ENCODE measurements at places on chromosomes 5 and 9.

GRCh38 chr5:72209147-72210115, 102.2 kb downstream of the MAP1B start:
- DNase-seq = no peak

DNA sequence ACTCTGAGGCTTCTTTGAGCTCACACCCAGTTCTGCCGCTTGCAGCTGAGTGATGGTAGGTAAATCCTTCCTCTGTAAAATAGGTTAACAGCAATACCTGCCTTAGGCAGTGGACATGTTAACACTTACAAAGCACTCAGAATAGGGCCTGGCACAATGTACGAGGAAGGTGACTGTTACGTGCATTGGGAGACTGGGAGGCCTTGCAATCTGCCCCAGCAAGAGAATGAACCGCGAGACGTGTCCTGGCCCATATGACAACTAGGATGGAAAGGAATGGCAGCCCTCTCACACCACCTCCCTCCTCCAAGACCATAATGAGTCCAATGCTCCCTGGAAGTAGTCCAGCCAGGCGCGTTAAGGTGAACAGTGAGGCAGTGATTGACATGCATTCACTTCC, 23.1 kb upstream of the AKNA start:
- no peak for DNase-seq

DNA sequence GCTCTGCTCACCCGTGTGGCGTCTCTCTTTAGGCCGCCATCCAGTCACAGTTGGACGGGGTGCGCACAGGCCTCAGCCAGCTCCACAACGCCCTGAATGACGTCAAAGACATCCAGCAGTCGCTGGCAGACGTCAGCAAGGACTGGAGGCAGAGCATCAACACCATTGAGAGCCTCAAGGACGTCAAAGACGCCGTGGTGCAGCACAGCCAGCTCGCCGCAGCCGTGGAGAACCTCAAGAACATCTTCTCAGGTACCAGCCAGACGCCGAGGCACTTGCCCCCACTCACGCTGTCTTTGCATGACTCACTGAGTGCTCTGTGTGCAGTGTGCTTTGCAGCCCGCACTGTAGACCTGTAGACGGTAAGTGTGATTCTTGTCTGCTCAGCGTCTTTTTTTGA, 4.5 kb downstream of the EXOC3 start:
- no peak for DNase-seq

- no peak for DNase-seq
These were observed 221.8 kb downstream of the ICE1 start for GRCh38 chr5:5644249-5644648.

- no peak for DNase-seq
These were observed 32.4 kb upstream of the NFIB start for GRCh38 chr9:14346231-14346791.

- no peak for DNase-seq
These were observed 38.8 kb upstream of the RPL26L1 start for GRCh38 chr5:172920447-172920849.

DNA sequence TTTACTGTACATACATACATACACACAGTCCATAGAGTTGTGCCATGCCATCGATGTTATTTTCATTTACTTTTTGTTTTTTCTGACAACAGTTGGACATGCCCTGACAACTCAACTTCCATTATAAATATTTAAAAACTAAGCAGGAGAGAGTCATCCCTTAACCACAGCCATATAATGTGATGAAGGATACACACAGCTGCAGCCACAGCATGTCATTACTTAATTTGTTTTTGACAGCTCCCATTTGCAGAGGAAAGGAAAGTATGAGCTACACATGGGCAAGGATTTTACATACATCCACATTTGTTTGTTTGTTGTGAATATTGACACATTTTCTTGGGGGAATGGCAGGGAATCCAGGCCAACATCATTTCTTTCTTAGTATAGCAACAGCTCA, 91.5 kb upstream of the TUT7 start:
- no peak for DNase-seq

DNA sequence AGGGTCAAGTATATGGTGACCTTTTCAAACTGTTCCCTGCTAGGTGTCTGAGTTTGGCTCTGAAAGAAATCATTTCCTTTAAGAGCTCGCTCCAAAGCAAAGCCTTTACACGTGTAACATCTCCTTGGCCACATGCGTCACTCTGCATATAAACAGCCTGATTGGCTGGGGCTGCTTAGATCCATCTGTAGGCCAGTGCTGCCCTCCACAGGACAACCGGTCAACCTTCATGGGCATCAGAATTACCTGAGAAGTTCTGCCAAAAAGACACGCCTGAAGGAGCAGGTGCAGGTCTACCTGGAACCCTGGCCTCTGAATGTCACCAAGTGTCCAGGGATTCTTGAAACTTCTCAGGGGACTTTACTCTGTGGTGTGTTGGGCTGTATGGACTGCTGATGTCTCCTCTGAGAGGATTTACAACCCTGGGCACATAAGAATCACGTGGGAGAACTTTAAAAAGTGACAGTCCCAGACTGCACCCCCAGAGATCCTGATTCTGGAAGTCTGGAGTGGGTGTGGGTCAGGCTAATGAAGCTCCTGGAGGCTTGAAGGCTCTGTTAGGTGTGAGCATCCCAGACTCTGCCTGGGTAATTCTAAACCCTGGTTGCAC, 497.6 kb downstream of the GADD45G start:
- DNase-seq = peak; percentile 54

- DNase-seq = no peak
These were observed 2118.6 kb upstream of the C9orf72 start for GRCh38 chr9:29691758-29692407.

DNA sequence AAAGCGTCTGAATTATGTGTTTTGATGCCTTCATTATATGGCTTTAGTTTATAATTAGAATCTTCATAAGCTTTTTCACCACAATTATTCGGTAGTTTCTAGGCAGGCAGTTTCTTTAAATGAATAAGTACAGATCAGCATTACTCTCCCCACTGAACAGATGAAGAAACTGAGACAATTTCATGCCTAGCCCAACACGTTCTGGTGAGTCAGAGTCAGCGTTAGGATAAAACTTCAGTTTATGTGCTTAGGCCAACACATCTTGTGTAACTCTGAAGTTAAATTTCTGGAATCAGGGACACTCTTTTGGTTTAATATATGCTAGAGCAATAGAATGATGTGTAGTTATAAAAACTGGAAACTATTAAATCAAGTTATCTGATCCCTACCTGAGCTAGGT, 186.7 kb upstream of the ELL2 start:
- no peak for DNase-seq

- DNase-seq = no peak
These were observed 340.6 kb downstream of the CAAP1 start for GRCh38 chr9:26551971-26552370.

GRCh38 chr5:172581315-172581714, 59.7 kb upstream of the NEURL1B start:
- no peak for DNase-seq

DNA sequence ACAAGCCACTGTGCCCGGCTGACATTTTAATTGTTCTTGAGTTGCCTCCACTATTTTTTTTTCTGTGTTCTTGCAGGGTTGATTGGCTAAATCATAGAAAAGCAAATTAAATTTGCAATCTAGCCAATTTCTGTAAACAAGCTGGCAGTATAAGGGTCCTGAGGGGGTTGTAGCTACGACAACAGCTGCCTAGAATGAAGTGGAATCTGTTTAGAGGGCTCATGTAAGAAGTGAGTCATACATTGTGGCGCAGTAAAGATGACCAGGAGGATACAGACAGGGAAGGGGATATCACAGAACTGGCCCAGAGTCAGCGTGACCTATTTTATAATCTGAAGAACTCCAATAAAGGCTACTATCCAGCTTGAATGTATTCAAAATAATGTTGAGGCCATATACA, 82.2 kb upstream of the TLE1 start:
- DNase-seq = no peak

DNA sequence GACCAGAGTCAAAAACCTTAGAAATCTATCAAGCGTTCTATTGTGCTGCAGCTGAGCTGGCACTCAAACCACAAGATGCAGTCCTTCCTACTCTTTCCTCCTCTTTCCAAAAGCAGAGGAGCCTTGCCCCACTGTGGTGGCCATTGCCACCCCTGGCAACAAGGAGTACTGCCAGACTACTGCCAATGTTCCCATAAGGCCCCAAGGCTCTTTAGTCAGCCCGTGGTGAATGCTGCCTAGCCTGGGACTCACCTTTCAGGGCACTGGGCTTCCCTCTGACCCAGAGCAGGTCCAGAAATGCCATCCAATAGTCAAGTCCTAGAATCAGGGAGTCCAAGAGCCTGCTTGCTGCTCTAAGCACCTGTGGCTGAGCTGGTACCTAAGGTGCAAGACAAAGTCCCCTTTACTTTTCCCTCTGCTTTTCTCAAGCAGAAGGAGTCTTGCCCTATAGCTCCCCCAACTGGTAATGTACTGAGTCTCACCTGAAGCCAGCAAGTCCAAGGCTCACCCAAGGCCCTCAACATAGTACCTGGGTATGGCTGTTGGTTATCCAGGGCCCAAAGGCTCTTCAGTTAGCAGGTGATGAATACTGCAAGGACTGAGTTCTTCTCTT, 219.4 kb downstream of the ATPSCKMT start:
- no peak for DNase-seq

DNA sequence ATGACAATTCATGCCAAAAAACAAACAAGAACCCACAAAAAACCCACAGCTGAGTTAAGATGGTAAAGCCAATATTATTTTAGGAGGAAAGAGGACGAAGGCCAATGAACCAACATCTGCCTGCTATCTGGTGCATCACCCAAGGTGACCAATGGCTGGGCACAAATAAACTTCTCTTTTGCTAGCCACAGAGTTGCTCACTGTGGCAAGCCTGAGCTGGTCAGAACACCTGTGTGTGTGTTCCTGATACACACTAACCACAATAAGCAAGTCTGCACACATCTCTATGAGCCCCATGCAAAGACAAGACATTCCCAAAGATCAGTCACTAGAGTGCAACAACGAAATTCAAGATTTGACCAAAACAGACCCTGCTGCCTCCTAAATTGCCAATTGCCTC, 63.1 kb downstream of the RNF38 start:
- no peak for DNase-seq

GRCh38 chr9:85527331-85528020, 214.3 kb downstream of the AGTPBP1 start:
- DNase-seq = no peak

DNA sequence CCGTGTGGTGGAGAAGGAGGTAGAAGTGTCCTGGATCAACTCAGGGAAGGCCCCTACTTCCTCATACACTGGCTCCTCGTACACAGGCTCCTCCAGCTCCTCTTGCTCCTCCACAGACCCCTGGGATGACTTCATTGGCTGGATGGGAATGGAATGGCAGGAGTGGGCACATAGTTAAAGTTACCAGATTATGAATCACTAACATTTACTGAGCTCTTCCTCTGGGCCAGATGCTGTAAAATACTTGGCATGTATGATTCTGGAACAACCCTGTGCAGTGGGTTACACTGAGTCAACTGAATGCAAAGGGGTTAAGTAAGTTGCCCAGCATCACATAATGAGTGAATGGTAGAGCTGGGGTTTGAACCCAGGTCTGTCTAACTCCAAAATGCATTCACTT, 3.1 kb upstream of the FCHSD1 start:
- DNase-seq = no peak

GRCh38 chr9:132283863-132284262, 70.9 kb downstream of the SETX start:
- no peak for DNase-seq

- no peak for DNase-seq
These were observed 6.9 kb upstream of the GRPEL2 start for GRCh38 chr5:149338364-149338763.

DNA sequence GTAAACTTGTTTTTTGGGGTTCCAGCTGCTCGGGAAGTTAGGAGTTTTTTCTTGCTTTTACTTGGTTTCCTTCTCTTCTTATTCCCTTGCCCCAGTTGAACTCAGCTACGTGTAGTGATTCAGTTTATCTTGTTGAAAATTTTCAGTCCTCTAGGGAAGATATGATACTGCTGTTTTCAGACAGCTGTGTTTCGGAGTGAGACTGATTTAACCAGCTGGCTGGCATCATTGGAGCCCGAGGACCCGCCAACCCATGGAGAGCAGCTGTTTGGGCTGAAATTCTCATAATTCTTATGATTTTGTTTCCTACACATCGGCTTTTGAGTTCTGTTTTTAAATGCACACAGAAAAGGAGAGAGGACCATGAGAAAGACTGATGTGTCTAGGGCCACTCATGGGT, 271.5 kb downstream of the NR3C1 start:
- DNase-seq = no peak

GRCh38 chr9:97840521-97840920, 12.5 kb upstream of the FOXE1 start:
- no peak for DNase-seq

- DNase-seq = no peak
These were observed 79.0 kb downstream of the SPRY4 start for GRCh38 chr5:142245786-142246185.

GRCh38 chr9:78326564-78326963, 29.6 kb downstream of the PSAT1 start:
- DNase-seq = no peak

DNA sequence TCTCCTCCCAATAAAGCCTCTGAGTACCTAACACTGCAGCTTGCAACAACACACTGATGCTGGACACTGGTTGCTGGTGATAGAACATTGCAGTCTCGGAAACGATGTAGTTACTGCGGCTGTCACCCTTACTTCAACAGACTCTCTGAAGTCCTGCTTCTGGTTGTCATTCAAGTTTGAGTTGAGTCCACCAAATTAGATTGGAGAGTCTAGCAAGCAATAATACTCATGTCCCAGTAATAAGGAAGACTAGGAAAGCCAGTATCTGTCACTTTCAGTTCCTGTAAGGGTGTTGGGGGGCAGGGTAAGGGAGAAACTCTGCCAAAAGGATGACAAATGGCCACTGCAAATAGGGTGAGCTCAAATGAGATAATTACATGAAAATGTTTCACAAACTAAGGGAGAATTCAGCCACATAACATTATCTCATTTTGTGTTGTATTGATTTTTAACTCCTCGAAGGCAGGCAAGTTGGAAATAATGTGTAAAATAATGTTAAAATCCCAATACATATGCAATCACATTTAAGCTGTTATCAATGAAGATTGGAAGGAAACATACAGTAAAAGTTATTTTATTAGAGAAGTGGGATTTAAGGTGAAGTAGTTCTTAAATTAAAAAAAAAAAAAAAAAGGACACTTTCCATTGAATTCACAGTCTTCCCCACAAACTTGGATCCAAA, 849 bp upstream of the IFT74 start:
- peak; percentile 68 for DNase-seq

- DNase-seq = no peak
These were observed 16.7 kb upstream of the SLC28A3 start for GRCh38 chr9:84357275-84357674.
